ENCODE measurements at places on chromosomes 1 and 21.

DNA sequence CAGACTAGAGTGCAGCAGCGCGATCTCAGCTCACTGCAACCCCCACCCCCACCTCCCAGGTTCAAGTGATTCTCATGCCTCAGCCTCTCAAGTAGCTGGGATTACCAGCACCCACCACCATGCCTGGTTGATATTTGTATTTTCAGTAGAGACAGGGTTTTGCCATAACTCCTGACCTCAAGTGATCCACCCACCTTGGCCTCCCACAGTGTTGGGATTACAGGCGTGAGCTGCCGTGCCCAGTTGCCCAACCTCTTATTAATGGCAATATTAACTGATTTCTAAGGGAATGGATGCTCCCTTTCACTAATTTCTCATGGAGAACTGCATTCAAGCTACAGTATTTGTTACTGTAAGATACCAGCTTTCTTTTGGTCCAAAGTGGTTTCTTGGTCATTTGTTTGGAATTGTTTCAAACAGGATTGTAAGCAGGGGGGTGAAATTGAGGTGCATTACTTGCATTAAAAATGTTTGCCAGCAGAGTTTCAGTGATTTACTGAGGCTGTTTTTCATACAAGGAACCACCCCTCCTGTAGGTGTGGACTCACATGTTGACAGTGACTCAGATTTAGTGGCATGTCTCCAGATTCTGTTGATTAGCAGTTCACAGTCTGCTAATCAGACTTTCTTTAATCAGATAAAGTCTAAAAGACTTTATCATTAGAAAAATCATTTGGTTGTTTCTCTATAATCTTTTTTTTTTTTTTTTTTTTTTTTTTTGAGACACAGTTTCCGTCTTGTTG lies 3.9 kb upstream of the TGFBR3 start:
- peak; percentile 57 for DNase-seq

DNA sequence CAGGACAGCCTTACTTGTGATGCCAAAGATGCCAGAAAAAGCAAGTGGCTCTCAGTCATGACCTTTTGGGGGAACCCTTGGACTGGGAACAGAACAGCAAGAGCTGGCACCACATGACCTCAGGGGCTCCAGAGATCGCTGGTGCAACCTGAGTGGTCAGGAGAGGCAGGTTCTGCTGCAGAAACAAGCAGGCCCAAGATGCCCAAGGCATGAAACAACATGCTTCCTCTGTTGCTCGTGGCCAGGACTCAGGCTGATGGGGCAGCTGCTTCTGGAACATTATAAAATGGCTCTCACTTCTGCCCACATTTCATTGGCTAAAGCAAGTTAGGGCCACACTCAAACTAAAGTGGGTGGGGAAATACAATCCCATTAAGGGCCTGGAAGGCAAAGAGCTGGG lies 17.7 kb upstream of the CLSTN1 start:
- no peak for DNase-seq

DNA sequence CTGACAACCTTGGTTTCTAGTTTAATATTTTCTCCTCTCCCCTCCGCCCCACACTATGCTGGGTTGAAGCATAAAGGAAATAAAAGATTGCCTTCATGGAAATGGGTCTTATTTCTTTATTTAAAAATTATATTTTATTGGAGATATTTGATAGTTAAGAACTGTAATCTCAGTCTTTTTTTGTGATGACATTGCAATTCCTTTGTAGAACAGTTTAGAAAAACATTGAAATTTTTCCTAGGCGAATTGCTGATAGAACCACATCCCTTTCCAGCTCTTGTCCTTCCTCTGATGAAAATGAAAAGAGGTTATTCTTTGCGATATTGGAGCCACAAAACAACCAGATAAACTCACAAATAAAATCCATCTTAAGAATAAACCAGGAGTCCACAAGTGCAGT lies 125.6 kb upstream of the NRIP1 start:
- no peak for DNase-seq

DNA sequence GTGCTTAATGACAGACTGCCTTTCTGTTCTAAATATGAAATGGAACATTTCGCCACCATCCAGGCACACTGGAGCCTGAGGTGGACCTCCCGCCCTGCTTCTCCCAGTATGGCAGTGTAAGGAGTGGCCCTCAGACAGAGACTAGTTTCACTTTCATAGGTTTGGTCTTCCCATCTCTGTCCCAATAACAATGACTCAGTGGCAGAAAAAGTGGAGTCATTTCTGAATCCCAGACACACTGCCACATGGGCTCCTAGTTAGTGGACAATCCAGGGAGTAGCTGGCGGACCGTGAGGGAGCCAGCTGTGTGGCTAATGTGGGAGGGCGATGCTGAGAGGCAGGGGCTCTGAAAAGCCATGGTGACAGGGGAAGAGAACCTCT lies 95.6 kb upstream of the TSPAN2 start:
- DNase-seq, result peak; percentile 75

- no peak for DNase-seq
These were observed 3.8 kb downstream of the C1orf35 start for GRCh38 chr1:228099331-228099732.

DNA sequence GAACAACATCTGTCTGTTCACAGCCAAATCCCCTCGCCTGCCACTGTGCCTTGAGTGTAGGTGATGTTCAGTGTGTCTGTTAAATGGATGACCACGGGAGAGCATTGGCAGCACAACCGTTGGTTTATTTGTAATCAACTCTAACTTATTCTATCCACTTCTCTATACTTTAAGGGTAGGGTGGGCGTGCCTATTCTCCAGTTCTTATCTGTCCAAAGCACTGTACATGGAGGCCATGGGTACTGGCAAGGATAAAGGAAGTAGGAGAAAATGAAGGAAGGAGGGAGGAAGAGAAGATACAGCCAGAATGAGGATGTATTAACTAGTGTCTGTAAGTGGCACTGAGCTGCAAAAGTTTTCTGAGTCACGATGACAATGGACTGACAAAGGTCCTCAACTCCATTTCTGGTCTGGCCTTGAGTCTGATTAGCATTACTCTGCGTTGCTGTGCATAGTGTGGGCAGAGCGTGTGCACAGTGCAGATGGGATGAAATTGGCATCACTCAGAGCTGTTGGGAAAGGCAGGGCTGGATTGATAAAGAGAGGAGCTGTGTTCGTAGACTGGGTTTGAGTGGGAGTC lies 7.1 kb downstream of the RHOU start:
- no peak for DNase-seq

- DNase-seq, result no peak
These were observed 1.8 kb downstream of the BARHL2 start for GRCh38 chr1:90715309-90715708.

GRCh38 chr1:197800379-197801110 lies 25.3 kb upstream of the DENND1B start:
- no peak for DNase-seq

DNA sequence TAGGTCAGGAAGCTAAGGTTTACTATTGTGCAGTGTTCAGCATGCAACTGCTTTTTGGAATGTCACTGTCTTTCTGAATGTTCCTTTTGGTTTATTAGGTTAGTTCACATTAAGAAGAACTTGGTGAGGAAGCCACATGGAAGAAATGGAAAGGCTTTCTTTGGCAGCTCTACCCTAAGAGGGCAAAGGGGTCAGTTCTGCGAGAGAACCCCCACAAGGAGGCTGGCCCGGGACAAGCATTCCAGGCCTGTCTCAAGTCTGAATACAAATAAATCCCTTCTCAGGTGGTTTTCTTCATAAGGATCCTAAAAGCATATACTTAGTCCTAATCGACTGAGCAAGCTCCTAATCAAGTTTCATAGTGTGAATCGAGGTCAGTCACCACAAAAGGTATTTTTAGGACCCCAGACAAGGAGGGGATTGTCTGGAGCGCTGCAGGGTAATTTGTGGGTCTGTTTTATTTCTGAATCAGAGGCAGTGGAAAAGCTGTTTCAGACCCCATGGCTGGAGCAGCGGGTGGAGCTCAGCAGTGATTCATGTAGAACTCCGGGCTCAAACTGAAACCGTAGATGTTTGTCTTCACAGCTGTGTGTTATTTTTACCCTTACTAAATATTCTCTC lies 63.3 kb downstream of the ERG start:
- peak; percentile 76 for DNase-seq

- no peak for DNase-seq
These were observed 33.7 kb downstream of the AADACL4 start for GRCh38 chr1:12677565-12677964.

DNA sequence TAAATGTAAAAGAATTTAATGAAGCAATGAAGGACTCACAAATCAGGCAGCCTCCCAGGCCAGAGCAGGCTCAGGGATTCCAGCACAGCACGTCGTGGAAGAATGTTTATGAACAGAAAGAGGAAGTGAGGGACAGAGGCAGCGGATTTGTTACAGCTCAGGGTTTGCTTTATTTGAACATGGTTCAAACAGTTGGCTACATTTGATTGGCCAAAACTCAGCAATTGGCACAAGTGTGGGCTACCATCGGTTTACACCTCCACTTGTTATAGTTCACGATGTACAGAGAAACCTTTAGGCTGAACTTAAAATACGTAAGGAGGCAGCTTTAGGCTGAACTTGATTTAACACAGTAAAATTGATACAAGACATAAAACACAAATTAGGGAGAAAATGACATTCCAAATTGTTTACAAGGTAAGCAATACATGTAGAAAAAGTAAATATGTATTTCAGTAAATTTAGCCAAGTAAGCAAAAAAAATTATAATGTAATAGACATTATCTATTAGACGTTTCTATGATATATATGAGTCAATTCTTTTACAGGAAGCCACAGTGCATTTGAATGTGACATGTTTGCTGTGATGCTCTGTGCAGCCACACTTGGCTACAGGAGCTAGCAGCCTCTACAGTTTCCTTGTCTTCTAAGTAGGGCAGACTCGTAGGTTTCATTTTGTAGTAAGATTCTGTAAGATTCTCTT lies 126.5 kb downstream of the ADSS2 start:
- DNase-seq, result peak; percentile 37

DNA sequence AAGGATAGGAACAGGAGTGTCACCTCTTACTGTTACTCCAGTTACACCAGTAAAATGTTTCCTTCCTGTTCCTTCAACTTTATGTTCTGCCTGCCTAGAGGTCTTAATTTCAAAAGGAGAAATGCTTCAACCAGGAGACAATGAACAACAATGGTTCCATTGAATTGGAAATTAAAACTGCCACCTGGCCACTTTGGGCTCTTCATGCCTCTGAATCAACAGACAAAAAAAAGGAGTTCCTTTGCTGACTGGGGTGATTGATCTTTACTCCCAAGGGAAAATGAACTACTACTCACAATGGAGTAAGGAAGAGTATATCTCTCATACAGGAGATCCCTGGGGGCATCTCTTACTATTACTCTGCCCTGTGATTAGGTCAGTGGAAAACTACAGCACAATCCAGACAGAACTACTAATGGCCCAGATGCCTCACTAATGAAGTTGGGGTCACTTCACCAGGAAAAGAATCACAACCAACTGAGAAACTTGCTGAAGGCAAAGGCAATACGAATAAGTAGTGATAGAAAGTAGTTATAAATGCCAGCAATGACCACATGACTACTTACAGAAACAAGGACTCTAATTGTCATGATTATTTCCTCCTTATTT lies 76.6 kb upstream of the PRDX6 start:
- no peak for DNase-seq

GRCh38 chr21:33480481-33481103 lies 818 bp upstream of the TMEM50B start:
- DNase-seq, result no peak

DNA sequence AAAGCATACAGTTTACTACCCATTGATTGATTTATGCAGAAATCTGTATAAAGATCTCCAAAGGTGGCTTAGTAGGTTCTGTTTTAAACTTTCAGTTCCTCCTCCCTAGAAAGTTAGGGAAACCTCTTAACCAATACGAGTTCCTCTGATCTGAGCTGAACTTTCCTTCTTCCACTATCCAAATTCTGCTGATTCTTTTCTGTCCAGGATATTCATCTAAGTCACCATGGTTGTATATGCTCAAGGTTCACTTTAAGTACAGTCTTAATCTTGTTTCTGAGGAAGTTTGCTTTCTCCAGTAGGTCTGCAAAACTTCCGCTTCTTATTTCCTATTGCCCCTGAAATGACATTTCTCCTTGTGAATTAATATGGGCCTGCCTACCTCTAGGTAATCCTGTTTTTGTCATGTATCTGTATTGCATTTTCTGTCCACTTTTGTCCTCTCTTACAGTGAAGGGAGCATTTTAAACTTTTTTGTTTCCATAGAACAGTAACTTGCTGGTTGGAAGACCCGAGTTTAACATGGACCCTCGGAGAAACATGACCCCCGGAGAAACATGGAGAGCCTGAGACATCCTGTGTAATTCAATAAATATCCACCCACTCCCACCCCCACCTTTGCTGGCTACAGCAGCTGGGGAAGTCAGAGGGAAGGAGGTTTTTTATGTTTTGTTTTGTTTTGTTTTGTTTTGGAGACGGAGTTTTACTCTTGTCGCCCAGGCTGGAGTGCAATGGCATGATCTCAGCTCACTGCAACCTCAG lies 16.7 kb upstream of the TUT4 start:
- DNase-seq, result no peak

- DNase-seq, result no peak
These were observed 20.2 kb upstream of the KCNAB2 start for GRCh38 chr1:6025269-6026094.

- no peak for DNase-seq
These were observed at the start of gene PTPN7 for GRCh38 chr1:202160377-202160940. PTPN7 (minus strand) TSS chr1:202160602; CDS start chr1:202159402, 1,200 bp downstream.

GRCh38 chr1:12208271-12208670 lies 21.6 kb upstream of the VPS13D start:
- no peak for DNase-seq

- peak; percentile 23 for DNase-seq
These were observed 36.2 kb downstream of the IRF2BP2 start for GRCh38 chr1:234573711-234574299.
